ENCODE measurements at places on chromosomes 16 and 17.

DNA sequence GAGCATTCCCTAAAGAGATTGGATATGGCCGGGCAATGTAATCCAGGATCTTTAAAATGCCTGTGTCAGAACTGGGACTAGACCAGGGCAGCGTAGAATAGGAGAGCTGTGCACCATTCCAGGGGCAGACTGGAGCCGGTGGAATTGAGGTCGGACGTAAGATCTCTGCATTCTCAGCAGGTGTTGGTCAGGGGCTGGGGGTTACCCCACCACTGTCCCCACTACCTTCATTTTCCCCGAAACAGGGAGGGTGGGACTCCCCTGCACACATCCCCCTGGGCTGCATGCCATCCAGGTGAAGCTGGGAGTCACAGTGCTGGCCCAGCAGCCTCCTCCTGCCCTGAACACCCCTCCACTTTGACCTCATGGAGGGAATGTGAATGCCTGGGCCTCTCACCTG lies 17.8 kb downstream of the OSBPL7 start:
- no peak for DNase-seq

DNA sequence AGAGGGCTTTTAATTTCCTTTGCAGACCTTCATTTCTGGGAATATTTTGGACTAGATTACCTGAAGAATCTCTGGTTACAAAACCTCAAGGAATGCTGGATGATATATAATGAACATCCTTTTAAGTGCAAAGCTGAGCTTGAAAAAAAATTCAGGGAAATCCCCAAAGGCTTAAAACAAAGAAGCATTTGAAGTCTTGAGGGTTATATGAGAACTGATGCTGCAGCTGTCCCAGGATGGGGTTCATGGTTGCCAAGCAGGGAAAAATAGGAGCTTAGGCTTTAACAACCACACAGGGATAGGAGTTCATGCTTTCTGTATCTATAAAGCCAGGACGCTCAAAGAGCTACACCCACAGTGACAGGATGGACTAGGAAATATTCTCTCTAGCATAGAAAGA lies 150.4 kb upstream of the IRX5 start:
- no peak for DNase-seq

- no peak for DNase-seq
These were observed 409.7 kb upstream of the CDH8 start for GRCh38 chr16:62445909-62446308.

GRCh38 chr17:21425736-21426135 lies 49.6 kb downstream of the KCNJ12 start:
- DNase-seq = no peak

DNA sequence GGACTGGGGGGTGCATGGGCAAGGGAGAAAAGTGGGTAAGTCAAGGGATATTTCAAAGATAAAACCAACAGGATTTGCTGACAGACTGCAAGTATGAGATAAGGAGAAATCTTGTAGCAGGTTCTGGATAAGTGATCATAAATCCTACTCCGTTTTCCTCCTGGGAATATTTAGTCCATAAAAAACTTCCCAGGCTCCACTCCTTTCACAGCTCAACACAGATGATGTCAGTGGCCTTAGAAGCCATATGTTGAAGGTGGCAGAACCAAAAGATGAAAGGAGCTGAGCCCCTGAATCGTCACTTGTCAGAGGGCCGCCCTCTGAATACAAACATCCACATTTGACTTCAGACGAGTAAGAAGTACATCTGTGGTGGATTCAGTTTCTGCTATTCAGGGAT lies 71.7 kb downstream of the GRIN2A start:
- DNase-seq = no peak

GRCh38 chr17:3983606-3984484 lies 19.6 kb upstream of the ATP2A3 start:
- no peak for DNase-seq

GRCh38 chr17:34781571-34782108 lies 179.6 kb downstream of the CCT6B start:
- DNase-seq = no peak

DNA sequence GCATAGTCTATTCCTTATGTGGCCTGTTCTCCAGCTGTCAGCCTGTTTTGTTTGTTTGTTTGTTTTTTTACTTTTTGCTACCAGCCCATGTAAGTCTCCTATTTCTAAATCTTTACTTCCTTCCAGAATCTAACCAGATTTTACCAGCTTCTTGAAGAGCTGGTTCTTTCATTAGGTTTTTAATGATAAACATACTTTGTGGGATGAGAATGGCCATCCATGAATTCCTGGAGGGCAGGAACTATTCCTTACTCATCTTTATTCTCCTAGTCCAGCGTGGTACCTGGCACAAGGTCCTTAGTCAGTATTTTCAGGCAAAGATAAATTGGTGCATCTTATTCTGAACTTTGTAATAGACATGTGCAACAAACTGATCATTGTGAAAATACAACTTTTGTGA lies 17.3 kb downstream of the RSPRY1 start:
- no peak for DNase-seq

- DNase-seq = no peak
These were observed 20.7 kb upstream of the GLG1 start for GRCh38 chr16:74627506-74628220.

DNA sequence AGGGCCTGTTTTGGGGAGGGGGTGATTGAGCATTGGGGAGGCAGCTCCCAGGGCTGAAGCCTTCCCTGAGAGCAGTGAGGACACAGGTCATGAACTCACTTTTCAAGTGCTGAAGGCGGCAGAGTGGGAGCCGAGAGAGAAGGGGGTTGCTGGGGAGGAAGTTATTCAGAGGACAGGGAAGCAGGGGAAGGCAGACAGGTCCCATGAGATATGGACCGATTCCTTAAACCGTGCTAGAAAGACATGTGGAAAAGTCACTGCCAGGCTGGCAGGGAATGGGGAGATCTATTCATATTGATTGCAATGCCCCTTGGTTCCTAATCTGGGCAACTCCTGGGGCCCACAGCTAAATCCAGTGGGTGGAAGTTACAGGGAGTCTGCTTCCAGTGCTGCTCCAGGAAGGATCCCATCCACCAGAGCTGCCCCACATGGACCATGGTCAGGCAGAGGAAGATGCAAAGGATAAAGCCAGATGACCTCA lies 1.1 kb downstream of the CCL4 start:
- no peak for DNase-seq

DNA sequence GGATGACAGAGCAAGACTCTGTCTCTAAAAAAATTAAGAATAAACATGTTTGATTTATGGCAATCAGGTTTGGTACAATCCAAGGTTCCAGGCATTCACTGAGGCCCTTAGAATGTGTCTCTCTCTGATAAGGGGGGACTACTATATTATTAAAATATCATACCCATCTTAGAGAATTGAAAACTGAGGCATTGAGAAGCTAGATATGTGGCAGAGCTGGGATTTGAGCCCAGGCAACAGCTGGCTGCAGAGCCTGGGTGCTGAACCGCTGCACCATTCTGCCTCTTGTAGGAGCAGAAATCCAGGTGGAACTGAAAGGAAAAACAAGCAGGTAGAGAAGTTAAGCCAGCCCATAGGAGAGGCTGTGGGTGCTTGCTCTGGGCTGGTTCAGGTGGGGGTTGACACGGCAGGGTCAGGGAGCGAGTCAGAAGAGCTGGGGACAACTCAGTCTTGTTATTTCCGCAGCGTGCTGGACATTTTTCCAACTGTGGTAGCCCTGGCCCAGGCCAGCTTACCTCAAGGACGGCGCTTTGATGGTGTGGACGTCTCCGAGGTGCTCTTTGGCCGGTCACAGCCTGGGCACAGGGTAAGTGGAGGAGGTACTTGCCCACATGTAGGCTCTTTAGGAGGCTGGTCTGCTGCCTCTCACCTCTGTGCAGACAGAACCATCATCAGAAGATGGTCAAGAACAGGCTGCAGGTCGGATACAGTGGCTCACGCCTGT lies 62.5 kb downstream of the WIPI1 start:
- DNase-seq = no peak

DNA sequence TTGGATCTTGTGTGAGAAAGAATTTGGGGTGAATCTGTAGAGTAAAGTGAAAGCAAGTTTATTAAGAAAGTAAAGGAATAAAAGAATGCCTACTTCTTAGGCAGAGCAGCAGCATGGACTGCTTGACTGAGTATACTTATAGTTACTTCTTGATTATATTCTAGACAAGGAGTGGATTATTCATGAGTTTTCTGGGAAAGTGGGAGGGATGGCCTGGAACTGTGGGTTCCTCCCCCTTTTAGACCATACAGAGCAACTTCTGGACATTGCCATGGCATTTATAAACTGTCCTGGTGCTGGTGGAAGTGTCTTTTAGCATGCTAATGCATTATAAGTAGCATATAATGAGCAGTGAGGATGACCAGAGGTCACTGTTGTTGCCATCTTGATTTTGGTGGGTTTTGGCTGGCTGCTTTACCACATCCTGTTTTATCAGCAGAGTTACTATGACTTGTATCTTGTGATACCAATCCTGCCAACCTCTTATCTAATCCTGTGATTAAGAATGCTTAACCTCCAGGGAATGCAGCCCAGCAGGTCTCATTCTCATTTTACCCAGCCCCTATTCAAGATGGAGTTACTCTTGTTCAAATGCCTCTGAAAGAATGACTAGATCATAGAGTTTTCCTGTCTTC lies 58.7 kb downstream of the HSD17B2 start:
- DNase-seq = no peak

DNA sequence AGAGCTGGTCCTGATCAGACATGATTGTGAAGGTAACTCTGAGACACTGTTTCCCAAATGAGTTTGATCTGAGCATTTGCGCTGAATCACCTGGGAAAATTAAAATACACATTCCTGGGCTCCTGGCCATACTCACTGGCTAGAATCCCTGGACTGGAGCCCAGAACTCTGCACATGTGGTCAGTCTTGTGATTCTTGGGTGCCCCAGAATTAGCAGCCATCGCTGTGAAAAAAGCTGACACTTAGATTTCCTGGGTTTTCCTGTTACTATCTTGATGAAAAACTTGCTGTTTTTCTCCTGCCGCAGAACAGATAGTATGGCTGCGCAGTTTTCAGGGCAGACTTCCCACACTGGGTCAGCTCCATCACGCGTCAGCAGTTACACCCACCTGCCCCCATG lies 24.6 kb downstream of the NECAB2 start:
- peak; percentile 29 for DNase-seq

GRCh38 chr16:80233097-80233835 lies 307.5 kb upstream of the DYNLRB2 start:
- no peak for DNase-seq

DNA sequence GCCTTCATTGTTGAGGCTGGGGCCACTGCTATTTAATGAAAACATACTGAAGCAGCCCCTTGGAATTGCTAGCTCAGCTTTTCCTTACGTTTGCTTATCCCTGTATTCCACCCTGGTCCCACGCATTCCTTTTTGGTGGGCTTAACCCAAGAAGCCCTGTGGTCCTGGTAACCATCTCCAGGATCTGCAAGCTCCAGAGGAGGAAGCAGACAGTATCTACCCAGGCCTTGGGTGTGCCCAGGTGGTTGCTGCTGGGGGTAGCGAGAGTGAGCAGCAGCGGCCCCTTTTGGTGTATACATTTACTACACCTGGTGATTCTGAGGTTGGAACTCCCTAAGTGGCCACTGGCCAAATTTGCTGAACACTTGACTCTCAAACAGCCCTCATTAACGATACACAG lies 97.7 kb downstream of the CBLN1 start:
- DNase-seq = no peak

DNA sequence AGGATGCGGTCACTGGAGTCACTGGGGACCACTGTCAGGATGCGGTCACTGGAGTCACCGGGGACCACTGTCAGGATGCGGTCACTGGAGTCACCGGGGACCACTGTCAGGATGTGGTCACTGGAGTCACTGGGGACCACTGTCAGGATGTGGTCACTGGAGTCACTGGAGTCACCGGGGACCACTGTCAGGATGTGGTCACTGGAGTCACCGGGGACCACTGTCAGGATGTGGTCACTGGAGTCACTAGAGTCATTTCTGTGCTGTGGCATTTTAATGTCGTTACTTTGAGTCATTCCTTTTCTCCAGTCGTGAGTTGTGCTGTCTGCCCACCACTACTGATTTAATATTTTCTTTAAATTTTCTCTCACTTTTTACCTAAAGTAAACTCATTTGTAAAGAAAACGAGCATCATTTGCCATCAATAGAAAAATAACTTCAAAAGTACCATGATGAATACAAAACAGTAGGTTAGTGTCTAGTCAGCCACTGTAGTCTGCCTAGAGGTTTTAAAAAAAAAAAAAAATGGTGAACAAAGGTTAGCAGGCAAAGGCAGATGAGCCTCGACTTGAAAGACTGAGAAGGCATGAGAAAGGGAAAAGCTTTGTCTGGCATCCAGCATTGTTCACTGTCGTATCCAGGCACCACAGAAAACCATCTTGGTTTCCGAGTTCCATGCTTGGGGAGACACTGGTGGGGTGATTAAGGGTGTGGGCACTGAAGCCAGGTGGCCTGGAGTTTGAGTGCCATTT lies 346.6 kb downstream of the SNX29 start:
- no peak for DNase-seq

GRCh38 chr17:39177256-39177655 lies 11.3 kb upstream of the ARL5C start:
- no peak for DNase-seq

DNA sequence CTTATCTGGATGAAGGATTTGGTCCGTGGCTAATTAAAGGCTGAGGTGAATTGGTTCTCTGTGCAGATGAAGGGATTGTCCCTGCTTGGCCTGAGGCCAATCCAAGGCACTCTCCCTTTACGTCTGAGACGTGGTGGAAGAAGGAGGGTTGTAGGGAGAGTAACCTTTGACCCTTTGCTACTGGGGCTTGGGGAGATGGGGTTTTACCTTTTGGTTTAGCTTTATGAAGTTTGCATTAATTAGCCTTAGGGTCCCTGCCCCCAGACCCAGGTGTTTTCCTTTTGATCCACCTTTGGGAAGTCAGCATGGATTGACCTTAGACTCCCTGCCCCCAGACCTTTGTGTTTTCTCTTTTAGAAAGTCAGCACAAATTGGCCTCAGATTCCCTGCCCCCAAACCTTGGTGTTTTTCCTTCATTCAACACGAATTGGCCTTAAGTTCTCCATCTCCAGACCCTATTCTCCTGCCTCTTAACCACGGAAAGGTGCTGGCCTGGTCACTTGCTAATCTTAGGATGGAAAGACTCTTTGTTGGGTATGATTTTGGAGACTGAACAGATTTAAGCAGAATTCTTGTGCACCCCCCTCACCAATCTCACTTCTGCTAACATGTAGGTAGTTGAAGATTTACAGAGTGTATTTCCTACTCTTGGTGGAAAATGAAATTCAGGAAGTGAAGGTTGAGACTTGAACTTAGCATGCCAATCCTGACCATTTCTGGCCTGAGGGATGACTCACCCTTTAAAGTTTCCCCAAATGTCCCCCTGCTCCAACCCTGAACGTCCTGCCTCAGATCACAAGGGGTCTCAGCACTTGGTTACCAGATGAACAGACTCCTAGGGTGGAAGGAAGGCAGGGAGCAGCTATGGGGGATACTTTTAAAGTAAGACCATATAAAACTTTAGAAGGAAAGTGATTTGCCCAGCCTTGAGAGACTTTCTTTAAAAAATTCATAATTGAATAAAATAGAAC lies 23.1 kb upstream of the MMD start:
- peak; percentile 39 for DNase-seq

- DNase-seq = no peak
These were observed 1.1 kb upstream of the BRCA1 start for GRCh38 chr17:43125967-43126910.

DNA sequence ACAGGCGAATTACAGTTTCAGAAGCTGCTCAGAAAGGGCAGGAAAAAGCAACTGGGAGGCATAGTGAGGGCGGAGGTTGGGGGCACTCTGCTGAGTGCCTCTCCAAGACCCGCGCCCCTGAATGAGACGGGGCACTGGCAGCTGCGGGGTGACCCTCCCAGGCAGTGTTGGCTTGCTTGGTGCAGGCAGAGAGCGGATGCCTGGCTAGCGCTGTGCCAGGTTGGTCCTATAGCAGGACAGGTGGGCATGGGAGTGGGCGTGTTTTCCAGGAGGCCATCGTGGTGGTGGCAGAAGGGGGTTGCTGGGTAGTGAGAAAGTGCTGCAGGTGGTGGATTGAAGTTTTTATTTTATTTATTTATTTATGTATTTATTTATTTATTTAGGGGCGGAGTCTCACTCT lies 16.0 kb upstream of the SBK1 start:
- DNase-seq = no peak

All from adipocyte (in vitro differentiated cells).